Endothelial cell (in vitro differentiated cells): ENCODE measurements at places on chromosomes 7 and 10.

DNA sequence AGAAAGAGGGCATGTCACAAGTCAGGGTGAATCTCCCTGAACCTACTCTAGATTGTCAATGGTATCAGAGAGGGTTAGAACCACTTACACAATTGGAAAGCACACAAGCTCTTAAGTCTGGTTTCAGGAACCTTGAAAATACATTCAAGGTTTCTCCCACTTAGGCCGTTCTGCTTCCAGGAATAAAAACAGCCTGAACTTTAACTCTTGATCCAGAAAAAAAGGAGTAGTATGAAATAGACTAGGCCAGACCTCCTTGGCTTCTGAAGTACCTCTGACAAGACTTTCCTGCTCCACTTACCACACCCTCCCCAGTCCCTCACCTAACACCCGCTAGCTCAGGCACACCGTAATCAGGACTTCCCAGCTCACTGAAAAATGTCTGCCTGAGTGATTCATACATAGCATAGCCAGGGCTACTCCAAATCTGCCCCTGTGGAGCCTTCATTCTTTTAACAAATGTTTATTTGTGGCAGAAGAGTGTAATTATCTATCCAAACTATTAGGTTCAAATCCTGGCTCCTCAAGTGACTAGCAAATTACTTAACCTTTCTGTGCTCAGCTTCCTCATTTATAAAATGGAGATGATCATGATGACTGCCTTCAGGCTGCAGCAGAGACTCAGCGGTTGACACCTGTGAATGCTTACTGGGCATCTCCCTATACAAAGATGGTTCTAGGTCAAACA lies 30.3 kb upstream of the IL6 start:
- DNase-seq, result no peak

- DNase-seq, result no peak
These were observed 224.3 kb downstream of the PARD3 start for GRCh38 chr10:34590793-34591192.

- DNase-seq, result no peak
These were observed 10.7 kb downstream of the CUTC start for GRCh38 chr10:99742701-99743100.

DNA sequence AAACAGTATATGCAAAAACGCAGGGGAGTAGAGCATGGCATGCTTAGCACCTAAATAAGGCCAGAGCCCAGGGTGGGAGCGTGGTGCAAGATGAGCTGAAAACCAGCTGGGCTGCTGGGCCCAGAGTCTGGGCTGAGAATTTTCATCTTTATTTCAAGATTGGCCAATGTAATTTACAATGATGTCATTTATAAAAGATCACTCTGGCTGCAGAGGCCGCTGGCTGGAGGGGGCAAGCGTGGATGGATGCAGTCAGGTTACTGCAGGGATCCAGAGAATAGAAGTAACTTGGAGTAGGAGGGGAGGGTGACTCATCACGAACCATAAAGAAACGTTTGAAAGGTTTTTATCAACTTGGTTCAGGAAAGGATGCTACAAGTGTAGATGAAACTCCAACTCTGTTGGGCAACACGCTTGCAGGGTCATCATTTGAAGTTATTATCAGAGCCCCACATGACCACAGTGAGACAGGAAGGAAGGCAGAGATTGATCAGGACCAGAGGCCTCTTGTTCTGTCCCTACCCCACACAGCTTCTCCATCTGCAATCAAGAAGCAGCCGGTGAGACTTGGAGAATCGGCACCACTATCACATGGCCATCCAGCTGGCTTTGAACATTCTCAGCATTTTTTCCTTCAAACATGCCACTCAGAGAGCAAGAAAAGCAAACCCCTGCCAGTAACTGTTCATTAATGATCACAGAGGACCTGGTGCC lies 49.2 kb downstream of the ODAD2 start:
- DNase-seq, result no peak

DNA sequence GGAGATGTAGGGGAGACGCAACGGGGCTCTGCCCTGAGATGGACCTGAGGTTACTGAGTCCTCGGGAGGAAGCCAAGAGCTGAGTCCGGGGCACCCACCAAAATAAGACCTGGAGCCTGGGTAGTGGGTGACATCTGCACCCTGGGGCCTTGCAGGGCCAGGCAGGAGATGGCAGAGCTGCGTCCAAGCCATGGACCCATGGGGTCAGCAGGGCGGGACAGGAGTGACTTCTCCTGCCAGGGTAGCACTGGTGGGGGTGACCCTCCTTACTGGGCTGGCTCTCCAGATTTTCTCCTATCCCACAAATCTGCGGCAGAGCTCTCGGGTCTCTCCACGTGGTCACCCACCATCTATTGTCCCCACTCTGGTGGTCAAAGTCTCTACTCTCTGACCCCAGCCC lies 2.1 kb downstream of the GHRHR start:
- DNase-seq, result no peak

GRCh38 chr7:91847876-91848588 lies 32.5 kb downstream of the MTERF1 start:
- DNase-seq, result no peak

DNA sequence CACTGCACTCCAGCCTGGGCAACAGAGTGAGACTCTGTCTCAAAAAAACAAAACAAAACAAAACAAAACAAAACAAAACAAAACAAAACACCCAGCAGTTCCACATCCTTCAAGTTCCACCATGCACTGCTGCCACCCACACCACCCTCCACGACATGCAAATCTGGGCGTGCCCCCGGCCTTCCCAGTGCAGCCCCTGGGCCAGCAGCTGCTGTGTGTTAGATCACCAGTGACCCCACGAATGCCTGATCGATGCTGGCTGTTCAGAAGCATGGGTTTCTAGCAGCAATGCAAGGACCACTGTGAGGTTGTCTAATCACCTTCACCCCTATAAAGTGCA lies 36.3 kb downstream of the ELFN1 start:
- DNase-seq, result no peak

DNA sequence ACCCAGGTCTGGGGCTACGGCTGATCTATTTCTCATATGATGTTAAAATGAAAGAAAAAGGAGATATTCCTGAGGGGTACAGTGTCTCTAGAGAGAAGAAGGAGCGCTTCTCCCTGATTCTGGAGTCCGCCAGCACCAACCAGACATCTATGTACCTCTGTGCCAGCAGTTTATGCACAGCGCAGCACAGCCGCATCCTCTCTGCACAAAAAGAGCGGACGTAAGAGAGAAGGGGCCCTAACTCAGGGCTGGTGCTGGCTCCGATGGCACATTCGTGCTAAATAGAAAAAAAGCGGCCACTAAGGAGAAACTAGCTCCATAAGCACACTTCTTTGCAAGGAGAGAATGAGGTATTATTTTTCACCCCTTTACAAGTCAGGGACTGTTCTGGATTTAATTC lies 28.3 kb upstream of the PRSS1 start:
- no peak for DNase-seq

- DNase-seq, result no peak
These were observed 489.8 kb upstream of the ZMIZ1 start for GRCh38 chr10:78578929-78579328.

DNA sequence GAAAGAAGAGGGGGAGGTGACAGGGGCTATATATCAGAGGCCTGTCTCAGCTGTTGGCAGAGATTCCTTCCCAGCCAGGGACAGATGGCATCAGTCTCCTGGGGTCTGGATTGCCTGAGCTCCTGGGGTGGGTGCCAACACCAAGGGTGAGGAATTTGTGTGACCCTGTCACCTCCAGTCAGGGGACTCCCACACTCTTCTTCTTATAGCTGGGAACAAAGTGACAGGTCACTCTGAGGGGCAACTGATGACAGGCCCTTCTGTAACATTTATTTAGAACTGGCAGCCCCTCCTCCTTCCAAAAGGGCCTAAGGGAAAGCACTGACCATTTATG lies 53.7 kb upstream of the DUSP5 start:
- no peak for DNase-seq

DNA sequence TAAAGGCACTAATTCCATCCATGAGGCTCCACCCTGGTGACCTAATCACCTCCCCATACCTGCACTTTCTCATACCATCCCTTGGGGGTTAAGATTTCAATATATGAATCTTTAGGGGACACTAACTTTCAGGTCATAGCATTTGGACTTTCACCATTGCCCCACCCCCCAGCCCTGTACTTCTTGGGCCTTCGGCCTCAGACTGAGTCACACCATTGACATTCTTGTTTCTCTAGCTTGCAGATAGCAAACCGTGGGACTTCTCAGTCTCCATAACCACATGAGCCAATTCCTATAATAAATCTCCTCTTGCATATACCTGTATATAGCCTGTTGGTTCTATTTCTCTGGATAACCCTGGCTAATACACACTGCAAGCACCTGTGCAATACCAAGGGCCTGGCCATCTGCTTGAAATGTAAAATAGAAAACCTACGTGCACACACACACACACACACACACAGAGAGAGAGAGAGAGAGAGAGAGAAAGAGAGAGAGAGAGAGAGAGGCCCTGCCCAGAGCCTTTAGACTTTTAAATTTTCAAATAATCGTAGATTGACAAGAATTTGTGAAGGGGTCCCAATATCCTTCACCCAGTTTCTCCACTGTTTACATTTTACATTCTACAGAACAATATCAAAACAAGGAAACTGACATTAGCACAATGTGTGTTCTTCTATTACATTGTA lies 25.3 kb downstream of the ANXA8 start:
- DNase-seq, result no peak

GRCh38 chr10:29105516-29106215 lies 183.2 kb upstream of the LYZL1 start:
- no peak for DNase-seq

DNA sequence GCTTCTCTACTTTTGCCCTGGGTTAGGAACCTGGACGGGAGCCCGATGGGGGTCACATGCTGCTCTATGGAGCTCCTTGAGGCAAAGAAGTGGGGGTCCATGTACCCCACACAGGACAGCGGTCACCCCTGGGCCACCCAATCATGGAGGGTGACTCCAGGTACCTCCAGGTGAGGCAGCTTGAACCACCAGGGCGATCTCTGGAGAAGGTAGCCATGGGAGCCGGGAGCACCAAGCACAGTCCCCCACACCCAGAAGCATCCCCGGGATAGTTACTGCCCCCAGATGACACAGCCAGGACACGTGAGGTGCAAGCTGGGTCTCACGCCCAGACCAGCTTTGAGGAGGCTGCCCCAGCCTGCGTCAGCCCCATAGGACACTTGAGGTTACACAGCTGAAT lies 58.4 kb downstream of the C10orf143 start:
- no peak for DNase-seq

DNA sequence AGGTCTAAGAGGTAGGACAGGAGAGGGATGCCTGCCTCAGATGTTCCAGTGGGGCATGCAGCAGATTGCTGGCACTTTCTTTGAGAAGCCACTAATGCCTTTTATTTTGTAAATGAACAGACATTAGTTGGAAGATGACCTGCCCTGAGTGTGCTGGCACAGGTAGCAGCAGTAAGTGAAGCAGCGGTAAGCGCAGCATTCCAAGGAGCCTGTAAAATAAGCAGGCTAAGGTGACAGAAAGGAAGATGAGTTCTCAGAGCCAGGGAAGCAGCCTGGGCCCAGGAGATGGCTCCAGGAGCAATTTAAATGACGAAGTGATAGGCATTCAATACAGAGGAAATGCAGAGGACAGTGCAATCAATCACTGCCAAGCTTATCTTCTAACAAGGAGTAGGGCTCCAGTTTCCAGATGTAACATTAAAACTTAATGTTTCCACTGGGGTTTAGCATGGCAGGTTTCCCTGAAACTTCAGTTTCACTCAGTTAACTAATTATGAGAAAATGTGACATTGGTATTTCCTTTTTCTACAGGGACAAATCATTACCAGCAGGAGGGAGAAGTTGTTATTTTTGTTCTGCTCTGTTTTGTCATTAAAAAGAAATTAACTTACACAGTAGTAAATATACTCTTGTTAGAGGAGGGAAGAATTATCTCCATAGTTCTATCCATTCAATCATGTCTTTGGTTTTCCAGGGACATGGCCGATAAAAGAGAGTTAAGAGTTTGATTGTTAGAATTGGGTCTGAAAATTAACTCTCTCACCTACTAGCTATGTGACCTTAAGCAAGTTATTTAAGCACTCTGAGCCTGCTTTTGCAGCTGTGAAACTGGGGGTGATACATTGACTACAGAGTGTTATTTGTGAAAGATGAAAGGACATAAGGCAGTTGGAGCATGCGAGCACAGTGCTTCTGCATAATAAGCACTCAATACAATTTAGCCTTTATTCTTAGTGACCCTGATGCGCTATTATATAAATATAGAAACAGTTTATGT lies 96.6 kb upstream of the PTN start:
- no peak for DNase-seq
